ENCODE measurements at places on chromosomes 1 and 21.
A peak's percentile ranks its signal among the peaks of the same experiment; 100 is the strongest.

GRCh38 chr1:183597656-183598347 is 7.5 kb upstream of the NCF2 start:
- no peak for DNase-seq

- no peak for DNase-seq
These were observed 49.1 kb downstream of the RAP1GAP start for GRCh38 chr1:21620011-21620410.

DNA sequence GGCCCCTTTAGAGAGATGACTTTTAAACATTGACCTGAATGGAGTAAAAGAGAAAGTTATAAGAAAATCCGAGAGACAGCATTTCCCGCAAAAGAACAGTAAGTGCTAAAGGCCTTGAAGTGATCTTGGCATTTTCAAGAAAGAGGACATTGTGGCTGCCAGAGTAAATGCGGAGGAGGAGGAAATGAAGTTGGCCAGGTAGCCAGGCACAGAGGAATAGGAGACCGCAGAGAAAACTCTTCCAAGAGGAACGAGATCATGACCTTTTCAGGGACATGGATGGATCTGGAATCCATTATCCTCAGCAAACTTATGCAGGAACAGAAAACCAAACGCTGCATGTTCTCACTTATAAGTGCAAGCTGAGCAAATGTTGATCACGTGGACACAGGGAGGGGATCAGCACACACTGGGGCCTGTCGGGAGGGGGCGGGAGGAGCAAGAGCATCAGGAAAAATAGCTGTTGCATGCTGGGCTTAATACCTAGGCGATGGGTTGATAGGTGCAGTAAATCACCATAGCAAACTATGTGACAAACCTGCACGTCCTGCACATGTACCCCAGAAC is 49.7 kb downstream of the EEIG2 start:
- no peak for DNase-seq

DNA sequence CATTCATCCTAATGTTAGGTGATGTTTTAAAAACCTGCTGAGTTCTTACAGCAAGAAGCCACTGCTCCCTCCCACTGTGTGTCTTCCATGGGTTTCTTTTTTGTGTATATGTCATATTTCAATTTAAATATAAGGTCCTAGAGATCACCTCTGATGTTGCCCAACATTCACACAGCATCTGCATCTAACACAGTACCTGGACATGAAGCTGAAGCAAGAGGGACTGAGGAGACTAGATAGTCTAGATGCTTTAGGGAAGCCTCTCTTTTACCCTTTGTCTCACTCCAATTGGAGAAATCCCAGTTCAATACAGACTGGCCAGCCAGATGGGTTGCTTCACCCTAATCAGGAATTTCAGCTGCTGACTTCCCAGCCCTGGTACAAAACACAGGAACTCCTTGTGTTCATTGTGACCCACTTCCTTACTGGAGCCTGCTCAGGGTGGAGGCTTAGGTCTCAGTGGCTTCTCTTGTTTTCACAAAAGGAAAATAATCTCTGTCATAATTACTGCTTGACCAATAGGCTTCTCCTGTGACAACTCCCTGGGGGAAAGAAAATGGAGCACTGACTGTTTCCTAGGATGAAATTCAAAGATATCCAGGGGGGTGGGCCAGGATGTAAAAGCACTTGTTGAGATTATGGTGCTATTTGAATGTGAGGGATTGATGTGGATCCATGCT is 17.3 kb downstream of the BTG2 start:
- no peak for DNase-seq

GRCh38 chr1:192485692-192486436 is 89.7 kb upstream of the RGS1 start:
- DNase-seq: no peak

GRCh38 chr1:208167261-208167869 is 76.8 kb downstream of the PLXNA2 start:
- no peak for DNase-seq

GRCh38 chr1:156359973-156360372 is 9.0 kb upstream of the RHBG start:
- DNase-seq: no peak

- no peak for DNase-seq
These were observed 66.6 kb downstream of the DIRAS3 start for GRCh38 chr1:67983867-67984266.

DNA sequence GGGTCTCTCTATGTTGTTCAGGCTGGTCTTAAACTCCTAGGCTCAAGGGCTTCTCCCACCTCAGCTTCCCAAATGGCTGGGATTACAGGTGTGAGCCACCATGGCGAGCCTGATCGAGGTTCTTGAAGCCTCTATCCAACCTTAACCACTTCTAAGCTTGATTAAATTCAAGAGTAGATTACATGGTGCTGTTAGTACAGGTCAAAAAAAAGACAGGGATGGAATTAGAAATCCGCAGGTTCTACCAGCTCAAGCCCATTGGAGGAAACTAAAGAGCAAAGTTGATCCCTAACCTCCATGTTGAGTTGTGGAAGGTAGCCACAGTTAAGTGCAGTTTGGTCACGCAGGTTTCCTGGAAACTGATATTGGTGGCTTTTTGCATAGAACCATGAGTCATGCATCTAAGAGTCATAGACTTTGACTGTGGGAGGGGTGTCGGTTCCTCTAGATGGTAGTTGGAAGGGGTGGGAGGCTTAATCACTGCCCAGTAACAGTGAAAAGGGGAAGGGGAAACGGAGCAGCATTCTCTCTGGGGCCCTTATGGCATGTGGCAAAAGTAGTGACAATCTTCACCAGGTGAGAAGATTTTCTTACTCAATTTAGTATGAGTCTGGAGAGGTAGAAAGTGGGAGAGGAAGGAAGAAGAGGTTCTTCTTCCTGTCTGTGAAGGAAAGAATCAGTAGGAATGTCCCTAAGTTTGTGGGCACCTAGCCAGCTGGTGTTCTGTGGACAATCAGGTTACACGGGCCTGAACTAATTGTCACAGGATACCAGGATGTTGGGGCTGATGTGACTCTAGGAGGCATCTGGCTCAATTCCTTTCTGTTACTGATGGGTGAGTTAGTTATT is 7.0 kb downstream of the CD53 start:
- DNase-seq: peak; percentile 71

- DNase-seq: no peak
These were observed 64.8 kb upstream of the ZNF648 start for GRCh38 chr1:182126272-182126800.

DNA sequence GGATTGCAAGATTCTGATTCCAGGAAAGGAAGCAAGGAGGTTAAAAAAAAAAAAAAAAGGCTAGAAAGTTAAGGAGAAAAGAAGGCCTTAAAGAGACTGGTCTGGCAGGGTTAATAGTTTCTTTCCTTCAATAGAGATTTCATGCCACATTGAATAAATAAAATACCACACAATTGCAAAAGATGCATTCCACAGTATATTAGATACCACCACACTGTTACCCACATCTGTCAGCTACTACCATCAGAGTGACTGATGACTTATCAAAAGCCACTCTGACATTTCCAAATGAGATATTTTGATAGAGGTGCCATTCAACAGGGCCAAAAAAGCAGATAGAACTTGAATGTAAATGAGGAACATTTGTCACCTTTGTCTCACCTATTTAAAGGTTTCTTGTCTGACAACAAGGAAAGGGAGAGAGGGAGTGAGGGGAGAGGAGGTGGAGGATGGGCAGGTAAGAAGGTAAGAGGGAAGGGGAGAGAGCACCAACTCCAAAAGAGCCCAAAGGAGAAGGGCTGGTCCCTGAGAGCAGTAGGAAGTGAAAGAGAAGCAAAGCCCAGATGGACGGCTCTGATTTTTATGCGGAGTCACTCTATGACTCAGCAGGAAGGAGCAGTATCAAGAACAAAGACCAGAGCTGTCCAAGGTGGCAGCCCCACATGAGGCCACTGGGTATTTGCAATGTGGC is 38.3 kb downstream of the LRRN2 start:
- DNase-seq: no peak

- no peak for DNase-seq
These were observed 52.8 kb downstream of the RAP1GAP start for GRCh38 chr1:21616372-21616771.

GRCh38 chr1:239587574-239588369 is 201.4 kb downstream of the CHRM3 start:
- DNase-seq: no peak

- no peak for DNase-seq
These were observed 1844.7 kb downstream of the NCAM2 start for GRCh38 chr21:22842875-22843274.

DNA sequence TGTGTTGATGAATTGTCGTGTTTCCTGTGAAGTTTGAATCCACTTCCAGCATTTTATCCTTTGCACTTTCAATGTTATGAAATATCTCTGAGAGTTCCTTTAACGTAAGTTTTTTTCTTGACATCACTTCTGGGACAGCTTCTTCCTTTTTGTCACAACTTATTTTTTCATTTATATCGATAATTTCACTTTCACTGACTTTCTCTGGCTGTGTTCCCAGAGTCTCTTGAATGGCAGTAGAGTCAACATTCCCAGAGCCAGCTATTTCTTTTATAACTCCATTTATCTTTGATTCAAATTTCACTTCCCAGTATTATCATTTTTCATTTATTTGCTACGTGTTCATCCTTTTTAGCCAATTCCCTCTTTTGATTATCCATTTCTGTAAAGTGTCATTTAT is 256.5 kb downstream of the PAPPA2 start:
- DNase-seq: no peak

All from activated CD4-positive, alpha-beta T cell treated with anti-CD3 and anti-CD28 coated beads for 4 hours (primary cell).